Endodermal cell (in vitro differentiated cells): ENCODE measurements at places on chromosomes 11 and 22. TPM values are rescaled to one million over a fixed set of nuclear protein-coding genes. Genes with fewer than 3 reads are reported as not detected.

DNA sequence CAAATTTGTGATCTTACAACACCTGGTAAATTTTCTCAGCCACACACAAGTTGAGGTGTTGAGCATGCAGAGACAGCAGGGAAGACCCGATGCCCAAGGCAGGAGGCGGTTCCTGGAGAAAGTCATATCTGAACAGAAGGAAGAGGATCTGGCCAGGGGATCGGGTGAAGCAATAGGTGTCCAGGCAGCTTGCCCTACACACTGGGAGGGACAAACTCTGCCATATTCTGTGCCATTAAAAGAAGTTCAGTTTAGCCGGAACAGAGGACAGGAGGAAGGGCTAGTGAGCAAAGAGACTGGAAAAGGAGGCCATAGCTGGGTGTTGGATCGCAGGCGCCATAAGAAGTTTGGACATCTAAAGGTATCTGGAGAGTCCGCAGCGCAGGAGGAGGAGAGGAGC, 76.5 kb downstream of the TMPRSS5 start:
- peak; percentile 60 for DNase-seq

DNA sequence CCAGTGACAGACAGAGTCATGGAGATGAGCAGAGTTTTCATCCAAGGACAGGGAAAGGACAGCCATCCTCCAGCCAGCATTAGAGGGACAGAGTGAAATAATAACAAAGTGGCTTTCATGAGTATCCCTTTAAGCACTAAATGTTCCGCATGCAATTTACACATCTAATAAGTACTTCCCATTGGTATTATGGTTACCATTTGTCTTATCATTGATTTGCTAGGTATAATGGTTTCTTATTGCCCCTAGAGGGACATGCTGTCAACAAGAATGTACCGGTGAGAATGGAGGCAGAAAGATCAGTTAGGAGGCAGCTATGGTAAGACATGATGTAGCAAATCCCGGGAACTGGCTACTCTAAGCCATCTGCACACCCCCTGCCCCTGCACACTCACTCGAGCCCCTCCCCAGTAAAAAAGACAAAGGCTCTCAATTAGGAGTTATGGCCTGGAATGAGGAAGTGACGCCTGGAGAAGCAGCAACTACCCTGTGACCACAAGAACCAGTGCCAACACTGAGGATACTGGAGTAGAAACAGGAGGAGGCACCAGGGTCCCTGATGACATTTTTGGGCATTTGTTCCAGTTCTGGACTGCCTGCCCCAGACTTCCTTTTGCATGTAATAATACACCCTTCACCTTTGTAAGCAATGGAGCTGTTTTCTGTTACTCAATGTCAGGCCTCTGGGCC, 30.2 kb upstream of the HMGXB4 start:
- peak; percentile 79 for DNase-seq

DNA sequence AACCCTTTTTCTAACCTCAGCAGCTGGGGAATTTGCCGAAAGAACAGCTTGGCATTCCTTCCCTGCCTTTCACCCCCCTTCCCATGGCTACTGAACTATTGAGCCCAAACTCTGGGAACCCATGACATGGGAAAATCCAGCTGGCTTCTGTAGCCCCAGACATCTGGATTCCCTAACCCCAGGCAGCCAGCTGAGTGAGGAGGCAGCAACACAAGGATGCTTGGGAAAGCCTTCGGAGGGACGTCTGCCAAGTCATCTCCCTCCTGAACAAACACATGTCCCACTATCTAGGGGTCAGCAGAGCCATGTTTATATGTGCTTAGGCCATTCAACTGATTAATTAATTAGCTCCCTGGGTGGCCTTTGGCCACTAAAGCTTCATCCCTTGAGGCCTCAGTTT, 21.6 kb downstream of the LRRC55 start:
- DNase-seq = no peak

- no peak for DNase-seq
Observed at GRCh38 chr22:22784249-22785039, 103.2 kb upstream of the IGLL5 start.

GRCh38 chr11:131094827-131095226, 178.5 kb upstream of the SNX19 start:
- DNase-seq = no peak

GRCh38 chr11:64007629-64008282, 21.5 kb downstream of the OTUB1 start:
- DNase-seq = peak; percentile 88

The FBLN1 gene
- 271 to 305 TPM (median 304 TPM) in 3 replicates for total RNA-seq

The MOV10L1 gene
- 0.27 and 0.31 TPM in 2 replicates for total RNA-seq

The HBB gene
- total RNA-seq = not detected in 3 replicates
